ENCODE measurements at places on chromosomes 11 and 22.

- no peak for DNase-seq
These were observed 9.0 kb downstream of the DGAT2 start for GRCh38 chr11:75777461-75778110.

GRCh38 chr11:115409691-115410220 lies 94.5 kb downstream of the CADM1 start:
- DNase-seq: peak; percentile 4

DNA sequence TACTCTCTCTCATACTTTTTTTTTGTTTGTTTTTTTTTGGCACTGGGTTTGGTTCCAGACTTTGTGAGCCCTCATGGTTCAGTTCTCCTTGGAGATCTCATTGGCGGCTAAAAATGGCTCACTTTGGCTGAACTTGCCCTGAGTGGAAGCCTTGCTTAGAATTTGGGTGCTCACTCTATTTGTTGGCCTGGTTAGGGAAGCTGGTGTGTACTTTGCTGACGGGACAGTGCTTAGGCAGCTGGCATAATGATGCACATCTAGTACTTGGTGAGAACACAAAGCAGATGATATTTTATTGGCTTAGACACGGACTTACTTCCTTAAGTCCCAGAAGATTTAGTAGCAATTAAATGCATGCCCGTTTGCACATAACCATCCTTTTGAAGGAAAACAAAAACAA lies 66.5 kb upstream of the GRAMD1B start:
- DNase-seq: no peak

DNA sequence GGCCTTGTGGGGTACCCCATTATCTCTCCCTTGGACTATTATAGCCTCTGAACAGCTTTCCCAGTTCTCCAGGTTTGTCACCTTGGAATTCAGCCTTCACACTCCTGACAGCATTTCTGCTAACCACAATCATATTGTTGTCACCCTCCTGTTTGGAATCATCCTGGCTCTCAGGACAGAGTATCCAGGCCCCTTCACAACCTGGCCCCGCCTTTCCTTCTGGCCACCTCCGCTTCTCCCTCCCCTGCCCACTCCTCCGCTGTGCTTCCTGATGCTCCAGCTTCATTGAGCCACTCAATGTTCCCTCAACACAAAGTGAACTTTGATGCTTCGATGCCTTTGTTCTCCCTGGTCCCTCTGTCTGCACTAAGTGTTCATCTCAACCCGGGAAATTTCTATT lies 3.1 kb downstream of the GPR83 start:
- DNase-seq: no peak

GRCh38 chr22:19504900-19505734 lies 19.1 kb downstream of the CLDN5 start:
- no peak for DNase-seq

GRCh38 chr22:30872285-30873041 lies 96.1 kb downstream of the MORC2 start:
- DNase-seq: no peak

DNA sequence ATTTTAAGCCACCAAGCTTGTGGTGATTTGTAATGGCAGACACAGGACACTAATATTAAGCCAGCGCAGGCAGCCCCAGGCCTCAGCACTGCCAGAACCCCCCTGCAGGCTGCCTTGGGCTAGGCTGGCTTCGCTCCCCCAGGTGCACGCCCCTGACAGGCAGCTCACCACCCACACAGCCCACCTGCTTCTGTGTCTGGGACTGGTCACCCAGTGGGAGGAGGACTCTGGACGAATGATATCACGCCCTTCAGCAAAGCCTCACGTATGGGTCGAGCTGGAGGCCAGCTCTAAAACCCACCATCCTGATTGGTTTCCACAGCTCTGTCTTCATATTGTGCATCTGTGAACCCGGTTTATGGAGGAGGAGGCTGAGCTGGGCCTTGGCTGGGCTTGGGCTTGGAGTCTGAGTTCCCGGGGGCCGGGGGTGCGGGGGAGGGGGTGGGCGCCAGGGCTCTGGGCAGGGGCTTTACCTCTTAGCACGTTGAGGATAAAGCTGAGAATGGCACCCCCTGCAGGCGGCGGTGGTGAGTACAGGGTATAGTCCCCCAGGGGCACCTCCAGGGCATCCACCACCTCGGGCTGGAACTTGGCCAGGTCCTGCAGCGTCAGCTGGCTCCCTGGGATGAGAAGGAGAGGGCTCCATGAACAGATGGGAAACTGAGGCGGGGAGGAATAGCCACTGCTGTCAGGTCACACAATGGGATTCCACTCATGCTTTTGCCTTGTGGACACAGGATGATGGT lies 13.8 kb downstream of the GGT5 start:
- no peak for DNase-seq

DNA sequence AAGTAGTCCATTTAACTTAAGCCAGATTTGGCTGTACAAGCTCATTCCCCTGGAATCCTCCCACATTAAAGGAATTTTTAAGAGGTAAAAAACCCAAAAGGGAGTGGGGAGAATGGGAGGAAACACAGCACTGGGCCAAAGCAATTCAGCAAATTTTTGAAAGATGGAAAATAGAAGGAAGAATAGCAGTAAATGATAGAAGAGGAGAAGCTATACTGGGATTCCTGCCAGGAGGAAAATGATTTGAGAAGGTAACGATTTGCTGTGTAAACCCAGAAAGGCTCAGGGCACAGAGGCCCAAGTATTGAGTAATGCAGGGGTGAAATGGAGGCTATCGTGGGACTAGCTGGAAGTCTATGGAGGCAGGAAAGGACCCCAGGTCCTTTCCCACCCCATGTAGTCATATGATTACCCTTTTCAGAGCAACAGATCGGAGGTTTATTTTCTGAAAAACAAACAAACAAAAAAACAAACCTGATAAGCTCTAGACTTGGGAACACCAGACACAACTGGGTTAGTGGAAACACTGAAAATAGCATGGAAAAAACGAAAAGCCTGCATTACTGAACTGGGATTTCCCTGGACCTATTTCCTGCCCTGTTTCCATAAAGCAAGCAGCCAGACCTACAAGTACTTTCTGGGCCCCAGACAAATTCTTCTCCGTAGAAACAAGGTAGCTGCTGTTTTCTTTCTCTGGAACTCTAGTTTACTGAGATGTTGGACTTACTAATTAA lies 140.0 kb downstream of the SWAP70 start:
- no peak for DNase-seq

DNA sequence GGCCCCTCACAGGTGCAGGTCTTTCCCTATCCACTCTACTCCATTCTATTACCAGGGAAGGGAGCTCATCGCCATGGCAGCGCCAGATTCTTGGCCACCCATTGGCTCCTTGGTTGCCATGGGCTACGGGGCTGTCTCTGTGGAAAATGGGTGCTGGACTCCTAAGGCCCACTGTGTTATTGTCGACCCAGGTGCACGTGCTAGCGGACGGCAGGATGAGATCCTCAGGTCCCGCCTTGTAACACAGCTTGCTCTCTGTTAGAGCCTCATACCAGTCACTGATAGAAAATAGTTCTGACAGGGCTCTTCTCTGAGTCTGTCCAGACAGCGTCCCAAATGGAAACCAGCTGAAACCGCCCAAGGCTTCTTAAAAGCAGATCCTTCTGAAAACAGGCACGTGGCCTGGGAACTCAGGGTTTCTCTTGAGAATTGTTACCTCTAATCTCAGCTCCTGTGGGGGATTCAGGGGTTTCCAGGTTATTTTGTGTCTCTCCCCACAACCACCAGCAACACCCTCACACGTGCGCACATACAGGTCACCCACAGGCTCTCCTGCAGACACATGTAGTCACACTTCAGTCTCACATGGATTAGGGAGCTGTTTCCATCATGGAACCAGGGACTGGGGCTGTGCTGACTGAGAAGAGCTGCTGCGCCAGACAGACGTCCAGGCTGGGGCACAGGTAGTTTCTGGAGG lies 1.5 kb downstream of the TUB start:
- DNase-seq: no peak

GRCh38 chr11:57812634-57813033 lies 51.0 kb downstream of the CTNND1 start:
- DNase-seq: peak; percentile 23

- DNase-seq: no peak
These were observed 620 bp upstream of the ANO5 start for GRCh38 chr11:22192289-22192641.

DNA sequence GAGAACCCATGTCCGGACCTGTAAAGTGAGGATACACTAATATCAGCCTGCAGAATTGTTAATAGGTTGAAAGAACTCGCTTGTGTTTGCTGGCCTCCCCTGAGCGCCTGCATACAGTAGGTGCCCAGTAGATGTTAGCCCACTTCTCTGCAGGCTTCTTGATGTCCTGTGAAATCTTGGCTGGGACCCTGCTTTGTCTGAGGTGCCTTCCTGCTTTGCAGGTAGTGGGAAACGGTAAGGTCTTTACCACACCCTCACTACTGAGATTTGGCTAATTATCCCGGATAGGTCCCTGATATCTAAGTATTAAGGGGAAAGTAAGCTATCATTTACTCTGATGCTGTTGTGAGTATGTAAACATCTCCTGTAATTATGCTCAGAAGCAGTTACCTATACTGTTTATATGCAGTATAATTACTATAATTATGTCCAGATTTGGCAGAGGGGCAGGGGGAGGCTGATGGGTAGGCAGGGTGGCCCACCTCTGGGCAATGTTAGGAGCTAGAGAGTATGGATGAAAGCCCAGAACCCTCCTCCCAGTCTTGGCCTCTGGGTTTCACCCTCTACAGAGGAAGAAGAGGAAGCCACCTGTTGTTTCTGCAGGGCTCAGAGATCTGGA lies 1.2 kb upstream of the ARRB1 start:
- no peak for DNase-seq

GRCh38 chr11:30150425-30150824 lies 80.4 kb upstream of the FSHB start:
- no peak for DNase-seq

- no peak for DNase-seq
These were observed 27.7 kb downstream of the SMCO4 start for GRCh38 chr11:93515441-93516025.

DNA sequence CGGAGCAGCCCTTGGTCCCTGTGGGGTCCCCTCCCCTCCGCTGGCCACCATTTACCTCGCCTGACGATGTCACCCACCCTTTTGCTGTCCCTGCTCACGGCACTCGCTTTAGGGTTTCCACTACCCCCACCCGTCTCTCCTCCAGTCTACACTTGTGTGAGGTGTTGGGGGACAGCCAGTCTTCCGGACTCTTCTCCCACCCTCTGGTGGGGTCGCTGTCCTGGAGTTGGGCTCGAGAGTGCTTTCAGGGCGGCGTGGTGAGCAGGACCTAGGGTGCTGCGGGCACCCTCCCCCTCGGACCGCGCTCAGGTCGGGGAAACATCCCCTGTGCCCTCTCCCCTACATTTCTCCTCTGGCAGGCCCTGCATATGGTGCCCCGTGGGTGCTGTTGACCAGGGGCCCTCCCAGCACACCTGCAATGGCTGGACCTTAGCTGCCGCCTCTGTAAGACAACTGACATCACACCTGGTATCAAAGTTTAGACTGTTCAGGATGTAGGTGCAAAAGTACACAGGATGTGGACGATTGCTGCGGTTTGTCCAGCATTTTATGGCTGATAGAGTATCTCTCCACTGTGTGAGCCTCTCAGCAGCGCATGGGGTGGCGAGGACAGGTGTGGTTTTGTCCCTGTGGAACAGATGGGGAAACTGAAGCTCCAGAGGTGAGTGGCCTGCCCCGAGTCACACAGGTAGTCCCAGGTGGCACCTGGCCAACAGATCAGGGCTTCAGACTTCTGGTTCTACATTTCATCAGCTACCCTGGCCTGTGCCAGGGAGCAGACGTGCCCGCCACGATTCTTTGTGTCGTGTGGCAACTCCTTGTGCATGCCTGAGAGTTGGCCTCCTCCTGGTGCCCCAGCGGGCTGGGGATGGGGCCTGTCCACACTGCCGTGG lies 1.2 kb downstream of the GRK2 start:
- DNase-seq: no peak

GRCh38 chr11:20158597-20159257 lies 1.5 kb downstream of the DBX1 start:
- peak; percentile 1 for DNase-seq

DNA sequence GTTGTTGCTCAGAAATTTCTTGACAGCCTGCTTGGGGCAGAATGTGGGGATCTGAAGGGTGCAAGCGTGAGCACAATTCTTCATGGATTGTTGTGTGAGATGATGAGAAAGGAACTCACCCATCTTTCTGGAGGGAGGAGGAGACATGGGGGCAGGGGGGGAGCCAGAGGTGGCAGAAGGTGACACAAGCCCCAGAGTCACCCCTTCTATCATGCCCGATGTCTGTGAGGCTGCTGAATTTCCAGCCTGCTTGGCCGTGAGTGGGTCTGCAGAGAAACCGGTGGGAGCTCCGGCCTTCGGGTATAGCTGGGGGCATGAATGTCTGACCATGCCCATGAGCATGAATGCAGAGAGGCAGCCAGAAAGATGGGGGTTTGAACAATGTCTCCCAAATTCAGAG lies 870.7 kb downstream of the TBC1D22A start:
- no peak for DNase-seq

- no peak for DNase-seq
These were observed 28.2 kb downstream of the ARL14EP start for GRCh38 chr11:30351061-30351460.

DNA sequence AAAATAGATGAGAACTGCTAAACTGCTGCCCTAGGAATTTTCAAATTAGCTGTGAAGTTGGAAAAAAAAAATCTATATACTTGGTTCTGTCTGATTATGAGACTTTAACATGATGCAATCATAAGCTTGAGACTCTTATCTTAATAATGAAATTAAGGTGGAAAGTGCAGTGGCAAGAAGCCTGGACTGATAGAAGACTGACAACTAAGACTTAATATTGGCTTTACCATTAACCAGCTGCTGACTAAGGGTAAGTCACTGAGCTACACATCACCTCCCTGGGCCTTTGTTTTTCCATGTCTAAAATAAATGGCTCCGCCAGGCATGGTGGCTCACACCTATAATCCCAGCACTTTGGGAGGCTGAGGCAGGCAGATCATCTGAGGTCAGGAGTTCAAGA lies 56.9 kb downstream of the SLC35F2 start:
- no peak for DNase-seq

- DNase-seq: no peak
These were observed 183.0 kb downstream of the TBC1D22A start for GRCh38 chr22:46945481-46945880.

DNA sequence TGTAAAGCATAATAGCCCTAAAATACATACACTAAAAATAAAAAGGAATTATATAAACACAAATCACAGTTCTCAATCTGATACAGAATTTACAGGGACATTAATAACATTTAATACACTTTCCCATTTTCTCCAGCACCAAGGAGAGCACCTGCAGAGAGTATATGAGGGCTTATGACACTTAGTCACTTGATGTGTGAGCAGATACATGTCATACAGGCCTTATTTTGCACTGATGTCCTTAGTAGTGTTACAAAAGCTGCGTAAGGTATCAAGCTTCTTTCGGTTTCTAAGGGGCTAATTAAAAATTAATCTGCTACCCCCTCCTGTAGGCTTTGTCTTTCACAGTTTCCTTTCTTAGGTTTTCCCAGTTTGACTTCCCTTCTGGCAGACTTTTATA lies 61.3 kb downstream of the TRIM44 start:
- DNase-seq: no peak

- no peak for DNase-seq
These were observed at the start of gene TRIM6 for GRCh38 chr11:5596607-5597201. TRIM6 (plus strand) TSS chr11:5596637; CDS start chr11:5596898, 261 bp downstream.

Measured in anterior cingulate cortex (tissue), 58 donors.